Neural progenitor cell (in vitro differentiated cells): ENCODE measurements at places on chromosomes 16 and 17.
A peak's percentile ranks its signal among the peaks of the same experiment; 100 is the strongest.

GRCh38 chr16:82583422-82583821, 43.3 kb upstream of the CDH13 start:
- DNase-seq: no peak

DNA sequence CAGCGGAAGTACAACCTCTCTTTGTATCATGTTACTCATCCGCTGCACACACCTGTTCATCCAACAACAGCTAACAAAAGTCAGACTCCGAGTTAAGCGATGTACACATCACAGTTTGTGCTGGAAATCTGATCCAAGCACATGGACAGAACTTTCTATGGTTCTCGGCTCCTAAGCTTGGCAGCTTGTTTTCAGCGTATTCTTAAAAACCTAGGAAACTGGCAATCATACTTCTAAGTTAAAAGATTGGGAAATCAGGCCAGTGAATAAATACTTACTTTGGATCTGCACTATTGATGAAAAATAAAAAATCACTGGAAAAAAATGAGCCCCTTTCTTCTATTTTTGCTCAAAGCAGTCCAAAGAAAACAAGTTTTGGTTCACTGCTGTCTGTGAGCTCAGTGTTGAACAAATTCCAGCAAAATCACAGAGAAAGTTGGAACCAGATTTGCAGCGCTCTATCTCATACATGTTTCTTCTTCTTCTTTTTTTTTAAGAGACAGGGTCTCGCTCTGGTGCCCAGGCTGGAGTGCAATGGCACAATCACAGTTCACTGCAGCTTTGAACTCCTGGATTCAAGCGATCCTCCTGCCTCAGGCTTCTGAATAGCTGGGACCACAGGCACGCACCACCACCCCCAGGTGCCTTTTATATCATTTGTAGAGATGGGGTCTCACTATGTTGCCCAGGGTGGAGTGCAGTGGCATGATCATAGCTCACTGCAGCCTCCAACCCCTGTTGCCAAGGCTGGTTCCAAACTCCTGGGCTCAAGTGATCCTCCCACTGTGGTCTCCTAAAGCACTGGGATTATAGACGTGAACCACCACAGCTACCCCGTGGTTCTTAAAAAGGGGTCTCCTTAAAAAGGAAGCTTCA, 71.6 kb upstream of the CREBBP start:
- DNase-seq: no peak

DNA sequence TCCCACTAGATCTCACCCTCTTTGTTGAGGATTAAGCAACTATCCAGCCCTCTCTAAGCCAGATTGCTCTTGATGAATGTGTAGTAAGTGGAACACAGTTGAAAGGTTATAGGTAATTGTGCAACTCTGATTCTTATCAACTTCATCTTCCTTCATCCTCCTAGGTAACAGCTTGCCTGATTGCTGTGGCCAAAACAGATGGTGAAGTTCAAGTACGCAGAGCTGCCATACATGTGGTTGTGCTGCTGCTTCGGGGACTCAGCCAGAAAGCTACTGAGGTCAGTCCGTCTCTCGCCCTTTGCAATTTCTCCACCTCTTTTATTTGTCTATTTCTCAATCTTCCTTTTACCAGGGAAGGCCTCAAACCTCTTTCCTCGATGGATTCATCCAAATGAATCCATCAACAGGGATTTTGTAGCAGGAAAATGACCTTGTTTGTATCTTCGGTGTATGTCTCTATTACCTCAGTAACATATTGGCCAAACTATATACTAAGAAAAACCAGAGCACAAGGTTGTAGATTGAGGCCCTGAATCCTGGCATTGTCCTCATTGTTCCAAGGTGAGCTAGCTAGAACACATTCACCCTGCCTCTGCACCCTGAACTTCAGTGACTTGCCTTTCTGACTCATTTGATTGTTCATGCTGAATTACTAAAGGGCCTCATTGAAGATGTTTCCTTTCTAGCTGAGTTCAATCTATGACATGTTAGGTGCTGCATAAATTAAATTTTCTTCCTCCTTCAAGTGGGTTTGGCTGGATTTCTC, 65.1 kb upstream of the HAS3 start:
- DNase-seq: no peak

DNA sequence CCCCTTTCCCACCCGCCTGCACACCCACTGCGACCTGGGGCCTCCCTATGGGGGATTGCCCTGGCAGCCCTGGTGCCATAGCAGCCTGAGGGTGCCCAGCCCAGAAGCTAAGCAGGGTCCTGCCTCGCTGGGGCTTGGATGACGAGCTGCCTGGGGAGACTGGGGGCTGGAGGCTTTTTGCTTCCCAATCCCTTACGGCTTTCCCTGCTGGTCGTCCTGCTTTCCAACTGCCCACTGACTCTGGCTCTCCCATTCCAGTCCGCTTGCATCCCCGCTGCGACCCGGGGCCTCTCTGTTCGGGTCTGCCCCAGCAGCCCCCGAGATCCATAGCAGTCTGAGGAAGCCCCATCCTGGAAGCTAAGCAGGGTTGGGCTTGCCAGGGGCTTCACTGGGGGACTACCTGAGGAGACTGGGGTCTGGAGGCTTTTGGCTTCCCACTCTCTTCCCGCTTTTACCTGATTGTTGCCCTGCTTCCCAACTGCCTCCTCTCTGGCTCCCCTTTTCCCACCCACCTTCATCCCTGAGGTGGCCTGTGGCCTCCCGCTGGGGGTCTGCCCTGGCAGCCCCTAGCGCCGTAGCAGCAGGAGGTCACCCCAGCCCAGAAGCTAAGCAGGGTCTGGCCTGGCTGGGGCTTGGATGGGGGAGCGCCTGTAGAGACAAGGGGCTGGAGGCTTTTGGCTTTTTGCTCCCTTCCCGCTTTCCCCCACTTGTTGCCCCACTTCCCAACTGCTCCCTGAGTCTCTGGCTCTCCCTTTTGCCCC, 2292.8 kb downstream of the TP53TG3F start:
- DNase-seq: no peak

DNA sequence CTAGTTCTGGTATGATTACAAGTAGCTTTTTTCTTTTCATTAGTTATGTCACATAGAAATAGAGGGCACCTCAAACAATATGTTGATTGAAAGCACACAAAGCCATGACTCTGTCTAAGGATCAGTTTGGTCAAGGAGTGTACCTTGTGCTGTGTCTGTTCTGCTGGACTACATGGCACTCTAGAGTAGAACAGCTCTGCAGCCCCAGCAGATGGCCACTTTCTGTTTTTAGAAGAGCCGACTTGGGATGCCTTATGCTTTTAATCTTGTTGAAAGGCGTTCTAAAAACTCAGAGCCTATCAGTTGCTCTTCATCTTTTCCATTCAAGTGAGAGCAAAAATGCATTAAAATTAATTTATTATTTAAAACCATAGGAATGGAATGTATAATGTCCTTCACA, 49.3 kb upstream of the CA10 start:
- no peak for DNase-seq

- no peak for DNase-seq
These were observed 908 bp upstream of the CLUH start for GRCh38 chr17:2712300-2713043.

GRCh38 chr17:77890771-77891170, 67.7 kb upstream of the TNRC6C start:
- no peak for DNase-seq

- no peak for DNase-seq
These were observed 3.7 kb upstream of the MYL4 start for GRCh38 chr17:47205419-47205963.

DNA sequence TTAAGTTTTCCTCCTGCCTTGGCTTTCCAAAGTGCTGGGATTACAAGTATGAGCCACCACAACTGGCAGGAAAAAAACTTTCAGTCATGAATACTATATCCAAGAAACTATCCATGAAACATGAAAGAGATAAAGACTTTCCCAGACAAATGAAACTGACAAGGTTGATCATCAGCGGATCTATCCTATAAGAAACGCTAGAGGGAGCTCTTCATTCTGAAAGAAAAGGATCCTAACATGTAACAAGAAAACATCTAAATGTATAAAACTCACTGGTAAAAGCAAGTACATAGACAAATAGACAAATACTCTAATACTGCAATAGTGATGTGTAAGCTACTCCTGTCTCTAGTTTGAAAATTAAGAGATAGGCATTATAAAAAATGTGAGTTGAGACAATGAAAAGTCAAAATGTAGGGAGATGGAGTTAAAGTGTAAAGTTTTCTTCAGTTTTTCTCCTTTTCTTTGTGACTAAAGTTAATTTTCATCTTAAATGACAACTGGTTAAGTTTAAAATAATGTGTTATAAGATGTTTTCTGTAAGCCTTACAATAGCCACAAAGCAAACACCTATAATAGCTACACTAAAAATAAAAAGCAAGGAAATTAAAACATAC, 79.6 kb upstream of the TEKT1 start:
- DNase-seq: peak; percentile 62

DNA sequence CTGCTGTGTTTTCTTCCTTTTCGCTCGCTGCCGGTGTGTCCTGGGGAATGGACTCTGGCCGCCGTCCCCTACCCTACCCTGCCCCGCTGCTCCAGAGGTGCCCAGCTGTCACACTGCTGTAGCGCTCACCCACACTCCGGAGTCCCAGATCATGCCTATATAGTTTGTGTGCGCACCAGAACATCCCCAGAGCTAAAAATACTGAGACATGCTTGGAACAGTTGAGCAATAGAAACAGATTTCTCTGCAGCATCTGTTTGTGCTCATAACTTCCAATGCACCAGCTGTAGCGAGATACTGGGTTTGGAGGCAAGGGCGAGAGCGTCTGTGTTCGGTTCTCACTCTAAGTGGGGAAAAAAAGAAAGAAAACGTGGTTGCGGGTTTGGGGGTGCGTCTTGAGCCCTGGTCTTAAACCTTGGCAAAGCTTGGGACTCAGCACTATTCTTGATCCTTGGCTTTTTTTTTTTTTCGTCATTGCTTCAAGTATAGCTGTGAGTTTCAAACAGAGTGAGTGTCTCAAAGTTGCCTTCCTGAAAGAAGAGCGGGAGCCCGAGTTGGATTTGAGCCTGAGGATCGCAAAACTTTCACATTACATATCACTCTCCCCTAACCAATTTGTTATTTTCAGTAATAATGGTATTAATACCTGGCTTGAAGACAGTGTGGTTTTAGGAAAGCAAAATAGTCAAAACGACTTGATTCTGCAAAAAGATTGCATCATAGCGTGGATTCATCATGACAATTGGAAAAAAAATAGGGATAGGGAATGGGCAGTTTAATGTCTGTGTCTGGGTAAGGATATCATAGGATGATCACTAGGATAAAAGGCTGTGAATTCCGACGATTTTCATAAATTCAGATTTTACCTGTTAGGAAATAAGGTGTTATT, 621 bp downstream of the KCNJ2 start:
- no peak for DNase-seq

DNA sequence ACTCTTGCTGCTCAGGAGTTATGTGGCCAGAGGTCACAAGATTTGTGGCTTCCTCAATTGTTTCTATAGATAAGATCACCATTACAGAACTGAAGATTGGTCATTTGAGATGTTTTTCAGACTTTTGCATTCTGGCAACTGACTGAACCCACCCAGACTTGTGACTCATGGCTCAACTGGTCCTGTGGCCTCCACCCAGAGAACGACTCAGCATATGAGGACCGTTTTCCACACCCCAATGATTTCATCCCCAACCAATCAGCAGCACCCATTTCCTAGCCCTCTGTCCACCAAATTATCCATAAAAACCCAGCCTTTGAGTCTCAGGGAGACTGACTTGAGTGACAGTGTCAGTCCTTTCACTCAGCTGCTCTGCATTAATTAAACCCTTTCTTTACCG, 143.2 kb upstream of the ASIC2 start:
- no peak for DNase-seq

- no peak for DNase-seq
These were observed 14.2 kb upstream of the KCNG4 start for GRCh38 chr16:84254062-84254461.

GRCh38 chr17:56777859-56778258, 55.9 kb downstream of the C17orf67 start:
- no peak for DNase-seq

GRCh38 chr16:89410794-89411309, 79.5 kb downstream of the ANKRD11 start:
- no peak for DNase-seq

- DNase-seq: no peak
These were observed 7.1 kb downstream of the MRM3 start for GRCh38 chr17:789160-789840.

GRCh38 chr17:28533091-28533807, 19.2 kb downstream of the UNC119 start:
- no peak for DNase-seq

DNA sequence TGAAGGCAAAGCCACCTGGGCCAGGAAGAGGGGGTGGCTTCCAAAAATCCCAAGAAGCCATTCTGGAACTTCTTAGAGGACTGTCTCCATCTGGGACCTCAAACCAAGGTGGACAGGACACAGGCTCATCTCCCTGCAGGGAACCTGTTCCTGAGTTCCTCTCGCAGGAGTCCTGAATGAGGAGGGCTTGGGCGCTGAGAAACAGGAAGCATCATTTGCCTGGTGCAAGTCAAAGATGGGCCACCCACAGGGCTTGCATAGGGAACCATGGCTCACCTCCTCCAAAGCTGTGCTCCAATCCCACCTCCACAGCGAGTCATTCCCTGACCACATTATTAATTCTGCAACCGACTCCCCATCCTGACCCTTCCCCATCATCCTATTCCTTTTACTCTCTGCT, 55.0 kb upstream of the RPL38 start:
- DNase-seq: no peak

DNA sequence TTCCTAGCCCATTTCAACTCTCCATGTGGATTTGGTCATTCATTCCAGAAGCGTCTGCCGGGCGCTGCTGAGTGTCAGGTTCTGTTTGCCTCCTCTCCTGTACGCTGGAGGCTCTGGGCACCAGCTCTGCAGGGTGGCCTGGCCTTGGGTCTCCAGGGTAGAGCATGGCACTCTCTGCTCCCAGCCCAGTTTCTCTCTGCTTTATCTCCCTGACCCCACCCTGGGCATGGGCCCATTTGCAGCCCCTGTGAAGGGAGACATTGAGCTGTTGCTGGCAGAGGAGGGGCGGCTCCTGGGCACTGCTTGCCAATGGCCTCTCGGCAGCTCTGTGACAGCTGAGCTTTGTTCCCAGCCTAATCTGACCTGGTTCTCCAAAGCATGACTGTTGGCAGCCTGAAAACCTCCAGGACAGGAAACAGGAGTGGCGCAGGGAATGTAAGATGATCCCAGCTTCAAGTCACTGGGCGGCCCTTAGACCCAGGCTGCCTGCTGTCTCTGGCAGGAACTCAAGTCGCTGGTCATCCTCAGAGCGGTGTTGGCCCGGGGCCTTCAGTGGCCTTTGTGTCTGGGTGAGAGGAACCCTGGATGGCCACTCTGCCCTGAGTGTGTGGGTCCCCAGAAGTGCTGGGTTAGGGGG, 146.8 kb downstream of the SEC14L1 start:
- DNase-seq: peak; percentile 69

GRCh38 chr17:19671433-19671832, 22.9 kb downstream of the ALDH3A2 start:
- no peak for DNase-seq

DNA sequence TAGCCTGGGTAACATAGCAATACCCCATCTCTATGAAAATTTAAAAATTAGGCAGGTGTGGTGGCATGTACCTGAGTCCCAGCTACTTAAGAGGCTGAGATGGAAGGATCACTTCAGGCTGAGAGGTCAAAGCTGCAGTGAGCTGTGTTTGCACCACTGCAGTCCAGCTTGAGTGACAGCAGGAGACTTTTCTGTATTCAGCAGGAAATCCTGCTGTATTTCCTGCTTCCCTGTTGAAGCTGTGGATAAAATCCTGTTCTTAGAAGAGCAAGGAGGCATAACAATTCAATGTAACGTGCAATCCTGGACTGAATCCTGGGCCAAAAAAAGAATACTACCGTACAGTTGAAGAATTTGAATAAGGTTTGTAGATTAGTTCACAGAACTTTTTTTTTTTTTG, 62.2 kb downstream of the FBXL20 start:
- DNase-seq: no peak

GRCh38 chr16:30368122-30368791, 2.0 kb downstream of the TBC1D10B start:
- DNase-seq: no peak
